ENCODE measurements at places on chromosomes 13 and 19.
A peak's percentile ranks its signal among the peaks of the same experiment; 100 is the strongest.

DNA sequence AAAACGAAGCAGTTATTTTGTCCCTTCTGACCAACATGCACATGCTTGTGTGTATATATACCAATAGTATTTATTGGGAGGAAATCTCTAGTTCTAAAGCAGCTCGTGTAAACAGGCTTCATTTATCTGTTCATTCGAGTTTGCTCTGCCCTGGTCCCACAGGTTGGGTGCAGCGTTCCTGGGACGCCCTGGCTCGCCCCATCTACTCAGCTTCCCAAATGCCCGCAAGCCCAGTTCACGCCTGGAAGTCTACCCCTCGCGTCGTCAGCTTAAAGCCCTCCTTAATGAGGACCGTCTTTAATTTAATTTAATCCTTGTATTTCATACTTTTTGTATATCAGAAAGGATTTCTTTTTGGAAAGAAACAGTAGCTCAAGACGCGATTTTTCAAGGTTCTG is 604 bp downstream of the THSD1 start:
- DNase-seq, result peak; percentile 35

DNA sequence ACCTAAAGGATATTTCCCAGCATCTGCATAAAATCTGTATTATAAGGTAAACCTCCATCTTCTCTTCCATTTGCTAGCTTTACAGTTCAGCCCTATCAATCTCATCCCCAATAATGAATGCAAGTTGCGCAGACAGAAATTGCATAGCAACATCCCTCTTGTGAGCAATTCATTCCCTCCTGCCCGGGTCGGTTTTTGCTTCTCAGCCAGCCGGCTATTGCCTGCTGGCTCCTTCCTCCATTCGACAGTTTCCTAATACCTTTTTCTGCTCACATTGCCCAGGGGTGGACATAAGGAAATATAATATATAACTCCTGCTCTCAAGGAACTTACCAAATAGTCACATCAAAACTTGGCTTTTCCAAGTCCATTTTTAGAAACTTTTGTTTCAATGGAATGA is 125.2 kb downstream of the FGF9 start:
- no peak for DNase-seq

- DNase-seq, result no peak
Measured at GRCh38 chr13:110576070-110576394, 14.5 kb upstream of the RAB20 start.

DNA sequence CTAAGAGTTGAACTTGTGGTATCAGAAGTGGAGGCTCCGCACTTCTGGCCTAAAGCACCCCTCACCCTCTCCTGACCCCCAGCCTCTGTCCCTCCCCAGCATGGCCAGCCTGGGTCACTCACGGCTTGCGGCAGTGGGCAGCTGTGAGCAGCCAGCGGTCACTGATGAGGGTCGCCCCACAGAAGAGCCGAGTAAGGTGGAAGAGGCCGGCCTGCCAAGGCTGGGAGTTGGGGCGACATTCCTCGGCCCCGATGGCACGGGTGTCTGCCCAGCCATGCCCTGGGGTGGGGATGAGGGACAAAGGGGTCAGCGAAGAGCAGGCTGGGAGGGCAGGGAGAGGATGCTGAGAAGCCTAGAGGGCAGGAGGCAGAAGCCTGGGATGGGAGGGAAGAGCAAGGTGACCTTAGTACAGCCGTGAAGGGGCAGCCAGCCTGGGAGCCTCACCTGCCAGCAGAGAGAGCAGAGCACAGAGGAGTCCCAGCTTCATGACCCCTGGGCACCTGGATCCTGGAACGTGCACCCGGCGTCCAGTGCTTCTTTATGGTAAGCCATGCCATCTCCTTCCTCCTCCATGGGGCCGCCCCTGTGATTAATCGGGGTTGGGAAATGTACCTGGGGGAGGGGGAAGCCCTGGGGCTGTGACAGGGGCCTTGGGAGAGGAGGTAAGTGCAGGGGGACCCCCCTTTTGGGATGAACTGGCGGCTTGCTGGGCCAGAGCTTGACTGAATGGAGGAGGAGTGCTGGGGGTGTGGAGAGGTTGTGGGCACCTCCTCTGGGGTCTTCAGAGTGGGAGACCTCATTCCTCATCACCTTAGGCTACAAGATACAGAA is 7.9 kb upstream of the KLK8 start:
- DNase-seq, result no peak

DNA sequence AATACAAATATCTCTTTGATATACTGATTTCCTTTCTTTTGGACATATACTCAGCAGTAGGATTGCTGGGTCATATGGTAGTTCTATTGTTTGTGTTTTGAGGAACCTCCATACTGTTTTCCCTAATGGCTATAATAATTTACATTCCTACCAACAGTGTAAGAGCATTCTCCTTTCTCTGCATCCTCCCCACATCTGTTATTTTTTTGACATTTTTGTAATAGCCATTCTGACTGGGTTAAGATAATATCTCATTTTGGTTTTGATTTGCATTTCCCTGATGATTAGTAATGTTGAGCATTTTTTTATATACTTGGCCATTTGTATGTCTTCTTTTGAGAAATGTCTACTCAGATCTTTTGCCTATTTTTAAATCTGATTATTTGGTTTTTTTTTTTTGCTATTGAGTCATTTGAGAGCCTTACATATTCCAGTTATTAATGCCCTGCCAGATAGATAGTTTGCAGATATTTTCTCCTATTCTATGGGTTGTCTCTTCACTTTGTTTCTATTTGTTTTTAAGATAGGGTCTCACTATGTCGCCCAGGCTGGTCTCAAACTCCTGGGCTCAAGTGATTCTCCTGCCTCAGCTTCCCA is 95.7 kb downstream of the FNDC3A start:
- no peak for DNase-seq

- DNase-seq, result peak; percentile 6
Measured at GRCh38 chr13:99686157-99686572, 184.9 kb downstream of the TM9SF2 start.

DNA sequence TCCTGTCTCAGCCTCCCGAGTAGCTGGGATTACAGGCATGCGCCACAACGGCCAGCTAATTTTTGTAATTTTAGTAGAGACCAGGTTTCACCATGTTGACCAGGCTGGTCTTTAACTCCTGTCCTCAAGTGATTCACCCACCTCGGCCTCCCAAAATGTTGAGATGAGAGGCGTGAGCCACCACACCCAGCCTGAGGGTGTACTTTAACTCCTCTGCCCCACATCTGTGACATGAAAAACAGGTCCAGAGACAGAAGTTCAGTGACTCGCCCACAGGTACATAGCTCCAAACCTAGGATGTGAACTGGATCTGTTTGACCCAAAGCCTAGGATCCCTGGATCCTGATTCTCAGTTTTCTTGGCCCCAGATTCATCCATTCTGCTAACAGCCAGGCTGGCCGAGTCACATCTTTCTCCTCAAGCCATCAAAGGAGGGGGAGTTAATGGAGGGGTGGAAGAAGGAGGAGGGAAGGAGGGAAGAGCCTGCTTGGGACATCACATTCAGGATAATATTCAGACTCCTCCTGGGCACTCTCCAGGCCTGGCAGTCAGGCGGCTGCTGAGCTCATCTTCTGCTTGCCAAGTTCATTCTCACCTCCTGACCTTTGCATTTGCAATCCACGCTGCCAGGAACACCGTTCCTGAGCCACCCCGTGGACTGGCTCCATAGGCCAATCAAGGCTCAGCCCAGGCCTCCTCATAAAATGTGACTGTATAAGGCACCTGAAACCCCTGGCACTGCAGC is 3.1 kb downstream of the SPC24 start:
- DNase-seq, result peak; percentile 59

DNA sequence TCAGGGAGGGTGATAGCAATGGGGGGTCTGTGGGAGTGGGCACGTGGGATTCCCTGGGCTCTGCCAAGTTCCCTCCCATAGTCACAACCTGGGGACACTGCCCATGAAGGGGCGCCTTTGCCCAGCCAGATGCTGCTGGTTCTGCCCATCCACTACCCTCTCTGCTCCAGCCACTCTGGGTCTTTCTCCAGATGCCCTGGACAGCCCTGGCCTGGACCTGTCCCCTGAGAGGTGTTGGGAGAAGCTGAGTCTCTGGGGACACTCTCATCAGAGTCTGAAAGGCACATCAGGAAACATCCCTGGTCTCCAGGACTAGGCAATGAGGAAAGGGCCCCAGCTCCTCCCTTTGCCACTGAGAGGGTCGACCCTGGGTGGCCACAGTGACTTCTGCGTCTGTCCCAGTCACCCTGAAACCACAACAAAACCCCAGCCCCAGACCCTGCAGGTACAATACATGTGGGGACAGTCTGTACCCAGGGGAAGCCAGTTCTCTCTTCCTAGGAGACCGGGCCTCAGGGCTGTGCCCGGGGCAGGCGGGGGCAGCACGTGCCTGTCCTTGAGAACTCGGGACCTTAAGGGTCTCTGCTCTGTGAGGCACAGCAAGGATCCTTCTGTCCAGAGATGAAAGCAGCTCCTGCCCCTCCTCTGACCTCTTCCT is 9.3 kb upstream of the CEACAM7 start:
- DNase-seq, result no peak

DNA sequence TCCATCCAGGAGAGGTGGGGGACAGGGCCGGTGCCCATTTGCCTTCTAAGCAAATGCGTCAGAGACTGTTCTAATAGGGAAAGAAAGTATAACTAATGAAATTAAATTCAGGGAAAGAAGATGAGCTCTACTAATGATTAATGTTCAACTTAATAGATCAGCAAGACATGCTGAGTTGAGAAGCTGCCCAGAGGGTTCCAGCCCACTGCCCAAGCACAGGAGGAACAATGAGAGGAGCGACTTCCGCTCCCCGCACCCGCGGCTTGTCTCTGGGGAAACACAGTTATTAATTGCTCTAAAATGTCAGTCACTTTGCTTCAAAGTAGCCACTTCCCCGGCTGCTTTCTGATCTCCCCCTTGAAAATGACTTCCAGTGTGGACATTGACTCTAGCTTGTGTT is 331.3 kb downstream of the UQCRFS1 start:
- DNase-seq, result no peak

DNA sequence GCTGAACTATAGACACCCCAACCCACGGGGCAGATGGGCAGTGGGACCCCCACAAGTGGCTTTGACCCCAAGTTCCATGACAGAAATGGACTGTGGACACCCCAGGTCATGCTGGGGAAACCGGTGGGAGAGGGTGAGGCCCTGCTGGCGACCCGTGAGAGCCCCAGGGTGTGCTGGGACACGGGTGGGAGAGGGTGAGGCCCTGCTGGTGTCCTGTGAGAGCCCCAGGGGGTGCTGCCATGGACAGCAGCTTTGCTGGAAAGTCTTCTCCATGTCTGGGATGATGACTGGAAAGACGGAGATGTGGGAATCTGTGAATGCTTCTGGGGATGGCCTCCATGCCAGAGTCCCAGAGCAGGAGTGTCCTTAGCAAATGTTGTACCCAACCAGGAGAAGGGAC is 148.4 kb downstream of the URI1 start:
- DNase-seq, result no peak

DNA sequence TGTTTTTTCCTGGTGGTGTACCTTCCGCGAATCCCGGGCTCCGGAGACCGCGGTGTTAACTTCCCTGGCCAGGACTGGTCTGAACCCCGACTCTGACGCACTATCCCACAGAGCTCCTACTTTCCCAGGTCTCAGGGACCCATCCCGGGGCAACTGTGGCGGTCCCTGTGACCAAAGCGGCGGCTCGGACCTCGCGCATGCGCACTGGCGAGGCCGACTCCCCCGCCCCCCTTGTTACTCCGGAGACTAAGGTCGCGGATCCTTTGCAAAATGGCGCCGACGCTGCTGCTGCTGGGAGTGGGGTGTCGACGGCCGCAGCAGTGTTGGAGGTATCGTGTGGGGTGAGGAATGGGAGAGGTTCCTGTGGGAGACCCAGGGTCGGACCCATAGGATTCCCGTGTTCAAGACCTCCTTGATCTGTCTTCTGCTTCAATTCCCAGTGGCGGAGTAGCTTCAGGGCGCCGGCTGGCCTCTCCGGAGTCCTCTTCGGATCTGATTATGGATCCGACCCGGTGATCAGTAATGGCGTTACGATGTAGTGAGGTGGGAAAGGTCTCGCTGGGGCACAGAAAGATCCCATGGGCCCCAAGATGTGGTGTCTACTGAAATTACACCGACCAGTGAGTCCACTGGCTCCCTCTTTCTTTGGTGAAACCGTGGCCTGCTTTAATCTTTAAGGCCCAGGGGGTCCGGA is 66.6 kb upstream of the ZNF527 start:
- DNase-seq, result no peak

GRCh38 chr13:38784036-38784880 is 97.4 kb downstream of the FREM2 start:
- DNase-seq, result no peak

DNA sequence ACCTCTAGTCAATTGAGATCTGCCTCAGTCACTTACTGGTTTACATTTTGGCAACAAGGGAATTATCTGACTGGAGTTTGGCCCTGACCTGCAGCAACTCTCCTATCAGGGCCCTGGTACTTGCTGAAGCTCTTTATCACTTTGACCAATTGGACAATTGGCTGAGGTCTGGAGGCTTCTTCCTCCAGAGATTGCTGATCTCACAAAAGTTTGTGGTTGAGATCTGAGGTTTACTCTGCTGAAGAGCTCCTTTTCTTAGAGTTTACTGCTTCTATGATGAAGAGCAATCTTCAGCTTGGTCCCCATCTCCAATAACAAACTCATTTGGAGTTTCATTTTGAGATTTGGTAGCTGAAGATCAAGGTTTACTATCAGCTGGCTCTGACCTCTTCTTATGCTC is 276.9 kb upstream of the SGCG start:
- DNase-seq, result no peak

DNA sequence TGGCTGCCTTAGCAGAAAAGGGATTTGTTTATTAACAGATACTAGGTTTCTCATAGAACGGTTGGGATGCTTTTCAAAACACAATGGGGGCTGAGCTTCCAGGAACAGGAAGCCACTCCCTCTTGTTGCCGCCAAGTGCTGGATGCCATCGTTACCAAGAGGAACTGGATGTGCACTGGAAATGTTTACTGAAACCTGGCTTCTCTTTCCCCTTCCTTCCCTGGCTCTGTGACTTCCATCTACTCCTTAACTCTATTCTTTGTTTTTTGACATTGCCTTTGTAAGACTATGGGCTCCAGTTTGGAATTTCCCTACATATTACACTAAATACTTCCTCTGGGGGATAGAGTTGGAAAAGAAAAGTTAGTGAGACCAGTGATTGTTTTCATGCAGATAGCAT is 11.7 kb upstream of the KL start:
- no peak for DNase-seq

DNA sequence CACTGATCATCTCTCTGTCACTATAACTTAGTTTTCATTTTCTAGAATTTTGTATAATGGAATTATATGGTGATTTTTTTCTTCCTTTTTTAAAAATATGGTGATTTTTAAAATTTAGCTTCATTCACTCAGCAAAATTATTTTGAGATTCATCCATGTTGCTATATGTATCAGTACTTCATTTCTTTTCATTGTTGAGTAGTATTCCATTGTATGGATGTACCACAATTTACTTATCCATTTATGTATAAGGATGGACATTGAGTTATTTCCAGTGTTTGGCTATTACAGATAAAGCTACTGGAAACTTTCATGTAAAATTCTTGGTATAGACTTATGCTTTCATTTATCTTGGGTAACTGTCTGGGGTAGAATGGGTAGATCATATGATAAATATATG is 12.8 kb downstream of the ZNF546 start:
- DNase-seq, result no peak

- no peak for DNase-seq
Measured at GRCh38 chr19:18001777-18002345, 6.1 kb upstream of the ARRDC2 start.

Measured in epithelial cell of esophagus (primary cell).